Forelimb muscle (tissue), 1 donor: ENCODE measurements at places on chromosomes 5 and 9.

DNA sequence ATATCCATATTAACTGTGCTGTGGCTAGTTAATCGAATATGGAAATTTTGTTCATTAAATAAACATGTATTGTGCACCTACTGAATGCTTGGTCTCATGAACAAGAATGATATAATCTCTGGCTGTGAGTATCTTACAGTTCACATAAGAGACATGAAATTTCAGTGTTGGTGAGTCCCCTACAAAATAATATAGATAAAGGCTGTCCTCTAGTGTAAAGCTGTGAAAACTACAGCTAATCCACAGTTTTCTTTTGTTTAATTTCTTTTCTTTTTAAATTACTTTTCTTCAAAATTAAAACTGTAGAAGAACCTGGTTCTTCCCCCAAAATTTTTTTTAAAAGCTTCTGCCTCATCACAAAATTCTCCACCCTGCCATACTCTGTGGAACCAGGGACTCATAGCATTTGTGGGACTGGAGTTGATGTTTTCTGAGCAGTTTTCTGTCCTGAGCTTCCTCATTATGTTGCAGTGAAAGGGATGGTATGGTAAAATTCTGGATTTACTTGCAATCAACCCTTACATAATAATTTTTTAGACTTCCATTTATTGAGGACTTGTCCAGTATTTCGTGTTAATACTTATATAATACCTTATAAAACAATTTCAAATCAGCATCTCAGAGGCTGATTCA is 135.0 kb downstream of the STK32A start:
- no peak for DNase-seq

DNA sequence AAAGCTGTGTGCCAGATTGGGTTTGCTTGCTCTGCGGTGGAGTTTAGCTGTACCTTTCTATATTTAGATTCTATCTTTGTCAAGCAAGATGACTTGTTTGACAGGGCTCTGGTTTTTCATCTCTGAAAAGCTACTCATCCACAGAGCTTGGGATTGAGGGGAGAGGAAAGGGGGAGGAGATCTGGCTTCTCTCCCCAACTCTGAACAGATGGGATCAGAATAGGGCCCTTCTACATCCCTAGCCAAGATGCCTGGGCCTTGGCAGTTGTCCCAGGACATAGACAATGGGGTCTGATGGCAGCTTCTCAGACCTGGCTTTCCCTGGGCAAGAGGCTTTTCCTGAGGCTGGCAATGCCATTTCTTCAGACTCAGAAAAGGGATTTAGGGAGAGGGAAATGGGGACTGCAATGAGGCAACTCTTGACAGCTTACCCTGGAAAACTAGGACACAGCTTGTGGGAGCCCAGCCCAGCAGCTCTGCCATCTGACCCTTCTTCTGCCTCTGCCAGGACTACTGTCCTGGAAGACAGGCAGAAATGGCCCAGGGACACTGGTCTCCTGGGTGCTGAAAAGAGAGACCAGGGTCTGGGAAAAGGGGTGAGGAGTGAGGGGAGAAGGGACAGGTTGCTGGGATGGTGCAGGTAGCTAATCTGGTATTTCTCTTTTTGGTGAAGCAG is 50.2 kb upstream of the ASTN2 start:
- DNase-seq, result no peak

DNA sequence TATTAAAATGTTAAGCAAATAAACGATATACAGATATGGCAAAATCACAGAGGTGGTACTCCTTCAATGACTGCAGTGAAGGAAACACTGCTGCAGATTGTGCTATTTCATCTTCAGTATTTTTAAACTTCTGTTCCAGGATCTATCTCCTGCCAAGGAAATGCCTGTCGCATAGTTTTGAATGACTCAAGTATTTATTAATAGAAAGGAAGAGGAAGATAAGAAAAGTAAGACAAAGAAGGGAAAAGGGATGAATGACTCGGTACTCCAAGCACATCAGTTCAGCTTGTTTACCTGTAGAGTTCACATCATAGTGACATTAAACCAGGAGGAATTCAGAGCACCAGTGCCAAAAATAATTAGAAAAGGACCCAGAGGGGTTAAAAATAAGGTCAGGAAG is 5.1 kb upstream of the GPX8 start:
- DNase-seq, result no peak

DNA sequence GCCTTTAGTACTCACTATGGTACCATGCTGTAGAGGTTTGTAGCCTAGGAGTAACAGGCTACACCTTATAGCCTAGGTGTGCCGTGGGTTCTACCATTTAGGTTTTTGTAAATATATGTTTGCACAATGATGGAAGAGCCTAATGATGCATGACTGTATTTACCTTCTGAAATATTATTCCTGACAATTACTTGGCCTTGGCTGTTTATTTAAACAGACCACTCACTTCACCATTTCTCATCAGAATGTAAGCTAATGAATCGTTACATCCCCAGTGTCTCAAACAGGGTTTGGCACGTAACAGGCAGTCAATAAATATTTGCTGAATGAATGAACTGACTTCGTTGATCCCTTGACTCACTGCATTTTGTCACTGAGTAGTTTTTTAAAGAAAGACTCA is 93.1 kb downstream of the MED27 start:
- DNase-seq, result no peak

DNA sequence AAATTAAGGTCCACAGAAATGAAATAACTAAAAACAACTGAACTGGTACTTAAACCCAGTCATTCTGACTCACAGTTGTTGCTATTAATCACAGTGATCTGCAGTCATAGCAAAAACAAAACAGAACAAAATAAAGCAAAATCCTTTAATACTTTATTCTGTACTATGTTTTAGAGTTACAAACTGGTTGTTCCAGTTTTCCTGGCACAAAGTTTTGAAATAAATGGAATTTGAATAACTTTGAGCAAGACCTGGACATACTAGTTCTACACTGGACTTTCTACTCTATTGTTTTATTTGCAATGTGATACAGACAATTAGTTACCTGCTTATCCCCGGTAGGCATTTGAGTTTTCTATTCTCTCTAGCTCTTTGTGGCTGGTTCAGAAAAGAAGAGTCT is 147.9 kb downstream of the DMRT2 start:
- DNase-seq, result no peak
